MG63 (cell line): ENCODE measurements at places on chromosomes 5 and 9. TPM values are rescaled to one million over a fixed set of nuclear protein-coding genes. Genes with fewer than 3 reads are reported as not detected.
A peak's percentile ranks its signal among the peaks of the same experiment; 100 is the strongest.

TTC39B gene
- total RNA-seq: 17.2 and 22.2 TPM in 2 replicates

- DNase-seq: no peak
Measured at GRCh38 chr5:78600687-78601414, 47.7 kb downstream of the LHFPL2 start.

- DNase-seq: peak; percentile 66
Measured at GRCh38 chr5:107670932-107671741, at the start of gene EFNA5. TSS of gene EFNA5 (minus strand) at chr5:107670937.

GRCh38 chr5:84403773-84404172, 19.1 kb upstream of the EDIL3 start:
- DNase-seq: peak; percentile 42

DNA sequence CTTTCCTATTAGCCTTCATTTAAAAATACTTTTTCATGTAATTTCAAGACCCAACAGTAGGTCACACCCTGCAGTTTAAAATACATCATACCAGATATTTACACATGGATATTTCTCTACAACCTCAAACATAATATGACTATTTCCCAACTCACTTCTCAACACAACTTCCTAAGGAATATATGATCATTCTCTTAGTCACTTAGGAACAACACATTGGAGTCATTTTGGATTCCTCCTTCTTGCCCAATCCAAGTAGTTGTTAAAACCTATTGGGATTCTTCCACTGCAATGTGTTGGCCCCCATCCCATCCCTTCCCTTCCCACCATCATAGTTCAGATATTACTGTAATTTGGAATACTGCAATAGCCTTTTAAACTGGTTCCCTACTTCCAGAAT, 145.5 kb downstream of the DCP2 start:
- DNase-seq: peak; percentile 73
